ENCODE measurements at places on chromosomes 5 and 9.
A peak's percentile ranks its signal among the peaks of the same experiment; 100 is the strongest.

- DNase-seq: no peak
These were observed 91.1 kb upstream of the SHISAL2B start for GRCh38 chr5:64599226-64599625.

- no peak for DNase-seq
These were observed 180.3 kb upstream of the GHR start for GRCh38 chr5:42242881-42243485.

DNA sequence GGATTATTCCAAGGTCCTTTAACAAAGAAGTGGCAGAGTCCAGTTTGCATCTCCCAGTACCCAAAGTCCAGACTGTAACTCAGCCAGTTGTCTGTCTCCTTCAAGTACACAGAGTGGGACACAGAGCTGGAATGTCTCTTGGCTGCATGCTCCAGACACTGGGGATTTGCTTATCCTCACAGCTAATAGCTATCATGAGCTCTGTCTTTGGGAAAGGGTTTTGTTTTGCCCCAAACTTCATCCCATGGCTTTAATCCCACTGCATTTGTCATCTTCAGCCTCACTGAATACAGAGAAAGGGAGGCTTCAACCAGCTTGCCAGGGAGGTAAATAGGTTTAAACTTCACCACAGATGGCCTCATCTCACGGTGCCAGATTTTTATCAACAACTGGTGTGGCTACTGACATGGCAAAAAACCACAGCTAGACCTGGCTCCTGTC is 412.2 kb upstream of the SLC24A2 start:
- DNase-seq: no peak

DNA sequence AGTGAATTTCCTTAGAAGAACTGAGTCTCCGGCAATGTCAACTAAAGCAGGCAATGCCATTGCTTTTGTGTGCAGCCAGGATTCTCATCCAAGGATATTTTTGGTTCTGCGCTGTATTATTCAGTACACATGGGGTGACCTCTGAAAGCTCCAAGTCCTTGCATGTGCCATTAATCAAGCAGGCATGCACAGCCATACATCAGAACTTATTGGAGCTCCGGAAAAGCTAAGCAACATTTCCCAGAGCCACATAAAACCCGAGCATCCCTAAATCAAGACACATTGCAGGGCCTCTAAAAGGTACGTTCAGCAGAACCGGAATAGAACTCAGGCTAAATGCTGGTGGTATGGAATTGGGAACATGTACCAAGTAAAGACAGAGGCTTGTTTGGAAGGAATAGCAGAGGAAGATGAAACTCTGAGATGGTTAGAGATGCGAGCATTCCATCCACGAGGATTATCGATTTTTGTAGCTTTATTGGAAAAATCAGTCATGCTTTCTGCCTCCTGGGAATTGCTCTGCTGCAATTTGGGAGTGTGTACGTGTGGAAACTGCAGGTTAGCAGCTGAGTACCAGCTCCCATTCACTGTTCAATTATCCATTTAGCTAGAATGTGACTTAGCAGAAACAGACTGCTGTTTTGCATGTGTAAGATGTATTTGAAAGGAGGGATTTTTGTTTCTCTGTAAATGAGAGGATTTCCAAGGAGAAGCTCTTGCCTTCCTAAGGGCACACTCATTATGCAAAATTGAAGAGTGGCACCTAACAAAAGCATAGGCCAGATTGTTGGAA is 143.7 kb upstream of the WWC1 start:
- peak; percentile 35 for DNase-seq

GRCh38 chr9:69331444-69331843 is 6.4 kb downstream of the ENTREP1 start:
- no peak for DNase-seq

DNA sequence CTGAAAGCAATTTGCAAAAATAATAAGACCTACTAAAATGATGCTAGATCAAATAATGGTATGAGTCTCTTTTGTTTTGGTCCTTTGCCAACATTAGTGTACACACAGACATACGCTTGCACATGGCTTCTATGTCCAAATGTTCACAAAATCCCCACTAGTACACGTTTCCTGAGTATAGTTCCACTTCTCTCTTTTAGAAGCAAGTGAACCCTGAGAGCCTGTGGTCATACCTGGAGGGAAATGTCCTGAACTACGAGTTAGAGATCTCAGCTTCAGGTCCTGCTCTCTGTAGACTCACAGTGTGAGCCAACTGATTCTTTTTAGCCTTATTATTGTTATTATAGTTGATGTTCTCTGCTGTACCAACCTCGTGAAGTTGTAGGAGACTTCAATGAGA is 47.3 kb upstream of the ACTBL2 start:
- no peak for DNase-seq

DNA sequence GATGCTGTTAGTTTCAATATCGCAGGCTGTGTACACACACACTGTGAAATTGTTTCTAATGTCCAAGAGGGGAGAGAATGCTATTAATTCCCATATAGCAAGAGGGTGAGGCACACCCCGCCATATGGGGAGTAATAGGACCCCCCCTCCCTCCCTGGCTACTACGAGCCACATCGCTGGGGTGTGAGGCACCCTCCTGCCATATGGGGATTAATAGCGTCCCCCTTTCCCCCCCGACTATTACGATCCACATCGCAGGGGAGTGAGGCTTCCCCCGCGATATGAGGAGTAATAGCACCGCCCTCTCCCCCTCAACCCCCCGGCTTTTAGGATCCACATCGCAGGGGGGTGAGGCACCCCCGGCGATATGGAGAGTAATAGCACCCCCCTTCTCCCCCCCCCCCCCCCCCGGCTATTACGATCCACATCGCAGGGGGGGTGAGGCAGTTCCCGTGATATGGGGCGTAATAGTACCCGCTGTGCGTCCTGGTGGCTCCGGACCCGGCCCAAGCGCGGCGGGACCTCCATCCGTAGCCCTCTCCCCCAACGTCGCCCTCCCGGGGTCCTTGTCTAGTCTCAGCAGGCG is 494 bp upstream of the STK32A start:
- DNase-seq: no peak

DNA sequence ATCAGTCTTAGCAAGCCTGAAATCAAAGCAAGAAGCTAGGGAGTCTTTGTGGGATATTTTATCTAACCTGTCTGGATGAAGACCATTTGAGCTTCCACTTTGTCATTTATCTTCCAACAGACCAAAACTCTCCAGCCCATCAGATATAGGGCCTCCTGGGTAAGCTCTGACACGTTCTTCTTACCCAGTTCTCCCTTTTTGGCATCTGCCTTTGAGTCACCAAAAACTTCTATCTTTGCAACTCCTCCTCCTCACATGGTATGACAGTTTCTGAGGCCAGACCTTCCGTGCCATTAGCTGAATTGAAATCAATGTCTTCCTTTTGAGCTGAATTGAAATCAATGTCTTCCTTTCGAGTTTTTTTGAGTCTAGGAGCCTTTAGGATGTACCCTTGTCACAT is 156.6 kb upstream of the SPRY4 start:
- no peak for DNase-seq

DNA sequence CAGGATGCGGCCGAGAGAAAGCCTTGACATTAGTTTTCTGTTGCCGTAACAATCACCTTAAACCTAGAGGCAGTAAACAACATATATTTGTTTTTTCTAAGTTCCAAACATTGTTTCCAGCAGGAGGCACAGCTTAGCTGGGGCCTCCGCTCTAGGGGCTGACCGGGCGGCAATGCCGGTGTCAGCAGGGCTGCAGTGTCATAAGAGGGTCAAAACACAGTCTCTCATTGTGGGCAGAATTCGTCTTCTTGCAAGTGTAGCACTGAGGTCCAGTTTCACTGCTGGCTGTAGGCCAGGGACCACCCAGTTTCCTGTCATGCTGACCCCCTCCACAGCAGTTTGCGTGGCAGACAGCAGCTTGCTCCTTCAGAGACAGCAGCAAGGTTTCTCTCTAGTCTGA is 186.2 kb downstream of the PJA2 start:
- DNase-seq: no peak

- DNase-seq: peak; percentile 28
These were observed 10.7 kb downstream of the LYSMD3 start for GRCh38 chr5:90518661-90519060.

GRCh38 chr5:89228355-89228754 is 345.4 kb upstream of the MEF2C start:
- no peak for DNase-seq

- DNase-seq: peak; percentile 96
These were observed 40.0 kb upstream of the ORM1 start for GRCh38 chr9:114282926-114283325.

GRCh38 chr5:139745800-139746690 is 49.6 kb upstream of the PSD2 start:
- DNase-seq: peak; percentile 91

DNA sequence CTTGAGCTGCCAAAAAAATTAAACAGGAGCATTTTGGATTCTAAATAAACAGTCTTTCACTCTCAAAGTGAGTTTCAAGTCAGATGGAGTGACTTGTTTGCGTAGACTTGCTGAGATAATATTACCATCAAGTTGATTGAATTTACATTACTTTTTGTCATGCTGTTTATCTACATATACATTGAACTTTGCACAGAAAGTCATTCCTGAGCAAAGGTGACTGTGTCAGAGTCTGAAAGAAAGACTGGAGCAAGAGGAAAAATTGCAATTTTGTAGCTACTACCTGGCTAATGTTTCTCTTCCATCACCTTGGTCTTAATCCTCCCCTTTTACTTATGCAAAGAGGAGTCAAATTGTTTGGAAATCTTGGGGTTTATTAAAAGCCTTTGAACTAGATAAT is 179.4 kb downstream of the PTTG1 start:
- no peak for DNase-seq

DNA sequence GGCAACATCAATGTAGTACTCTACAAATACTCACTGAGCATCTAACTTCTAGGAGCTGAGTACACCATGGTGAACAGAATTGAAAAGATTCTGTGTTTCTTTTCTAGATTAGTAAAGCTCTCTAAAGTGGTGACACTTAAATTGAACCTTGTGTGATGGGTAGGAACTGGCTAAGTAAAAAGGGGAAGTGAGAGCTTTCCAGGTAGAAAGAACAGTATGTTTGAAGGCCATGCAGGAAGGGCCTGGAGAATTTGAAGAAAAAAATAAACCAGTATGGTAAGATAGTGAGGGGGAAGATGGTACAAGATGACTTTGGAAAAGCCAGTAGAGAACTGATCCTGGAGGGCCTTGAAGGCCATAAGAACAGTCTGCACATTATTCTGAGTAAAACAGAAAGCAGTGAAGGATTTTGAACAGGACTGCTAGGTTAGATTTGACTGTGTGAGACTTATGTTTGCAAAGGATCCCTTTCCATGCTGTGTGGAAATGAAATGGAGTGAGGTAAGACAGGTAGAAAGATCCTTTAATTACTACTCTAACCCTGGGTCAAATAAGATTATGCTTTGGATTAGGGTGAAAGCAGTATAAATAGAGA is 46.7 kb upstream of the UBQLN1 start:
- DNase-seq: no peak

DNA sequence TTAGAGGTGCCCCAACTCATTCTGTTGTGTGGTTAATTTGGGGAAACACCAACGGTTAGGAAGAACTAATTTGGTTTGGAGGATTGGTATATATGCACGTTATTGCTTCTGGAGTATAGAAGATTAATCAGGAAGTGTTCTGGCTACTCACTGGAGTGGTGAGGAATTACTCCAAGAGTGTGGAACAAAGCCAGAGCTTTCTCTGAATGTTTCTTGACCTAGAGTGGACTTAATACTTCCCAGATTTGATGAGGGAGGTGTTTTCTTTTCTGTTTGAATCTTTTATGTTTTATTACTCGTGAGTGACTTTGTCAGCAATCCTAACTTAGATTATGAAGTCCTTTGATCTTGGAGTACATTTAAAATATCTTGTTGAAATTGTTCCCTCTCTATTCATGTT is 163.7 kb downstream of the MAN2A1 start:
- DNase-seq: no peak

GRCh38 chr5:123659495-123659894 is 147.5 kb downstream of the CSNK1G3 start:
- DNase-seq: peak; percentile 14

DNA sequence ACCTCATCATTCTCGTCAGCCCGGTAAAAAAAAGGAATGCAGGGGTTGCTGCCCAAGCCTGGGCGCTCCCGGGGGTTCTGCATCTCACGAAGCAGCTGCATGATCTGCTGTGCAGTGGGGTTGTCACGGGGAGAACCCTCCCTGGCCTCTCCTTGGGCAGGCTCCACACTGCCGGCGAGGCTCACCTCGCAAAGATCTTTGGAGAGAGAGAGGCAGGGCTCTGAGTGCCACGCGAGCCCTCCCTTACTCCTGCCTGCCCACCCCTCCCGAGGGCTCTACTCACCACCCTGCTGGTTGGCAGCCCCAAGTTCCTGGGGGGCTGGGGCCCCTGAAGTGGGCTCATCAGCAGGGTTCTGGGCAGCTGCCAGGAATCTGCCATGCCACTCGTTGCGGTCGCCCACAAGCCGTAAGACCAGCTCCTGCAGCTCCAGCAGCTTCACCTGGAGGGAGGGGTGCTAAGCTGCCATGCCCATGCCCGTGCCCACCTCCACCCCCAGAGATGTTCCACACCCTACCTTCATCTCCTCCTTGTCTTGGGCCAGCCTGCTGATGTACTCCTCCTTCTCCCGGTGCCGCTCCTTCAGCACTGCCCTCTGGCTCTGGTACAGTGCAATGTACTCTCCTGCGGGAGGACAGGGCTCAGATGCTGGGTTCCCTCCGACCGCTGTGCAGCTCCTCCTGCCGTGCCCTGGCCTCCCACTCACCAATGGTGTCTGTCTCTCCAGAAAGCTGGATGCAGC is 18.6 kb downstream of the GOLGA2 start:
- DNase-seq: no peak

DNA sequence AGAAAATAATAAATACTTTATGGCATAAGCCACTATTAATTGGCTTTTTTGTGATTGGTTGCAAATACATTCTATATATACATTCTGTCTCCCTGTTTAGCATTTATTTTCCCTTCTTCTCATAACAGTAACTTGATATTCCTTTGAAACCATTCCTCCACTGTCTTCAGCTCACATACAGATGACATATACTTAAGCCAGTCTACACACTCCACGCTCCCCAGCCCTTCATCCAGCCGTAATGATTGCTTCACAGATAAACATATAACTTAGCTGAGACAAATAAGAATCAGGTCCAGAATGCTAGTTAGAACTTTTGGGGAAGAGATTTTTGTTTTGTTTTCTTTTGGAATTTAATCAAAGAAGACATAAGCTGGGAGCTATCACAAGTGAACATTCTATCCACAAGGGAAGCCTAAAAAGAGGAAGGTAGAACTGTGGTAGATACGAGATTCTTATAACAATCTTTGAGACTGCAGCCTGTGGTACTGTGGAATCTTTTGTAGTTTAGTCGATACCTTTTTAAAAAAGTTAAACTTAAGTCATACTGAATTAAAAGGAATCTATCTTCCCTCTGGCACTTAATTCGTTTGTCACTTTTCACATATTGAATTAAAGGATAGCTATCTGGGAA is 365.1 kb upstream of the PRR16 start:
- DNase-seq: no peak

Data from fibroblast of skin of right biceps (primary cell).